ENCODE measurements at places on chromosomes 5 and 9. TPM values are rescaled to one million over a fixed set of nuclear protein-coding genes. Genes with fewer than 3 reads are reported as not detected.

DNA sequence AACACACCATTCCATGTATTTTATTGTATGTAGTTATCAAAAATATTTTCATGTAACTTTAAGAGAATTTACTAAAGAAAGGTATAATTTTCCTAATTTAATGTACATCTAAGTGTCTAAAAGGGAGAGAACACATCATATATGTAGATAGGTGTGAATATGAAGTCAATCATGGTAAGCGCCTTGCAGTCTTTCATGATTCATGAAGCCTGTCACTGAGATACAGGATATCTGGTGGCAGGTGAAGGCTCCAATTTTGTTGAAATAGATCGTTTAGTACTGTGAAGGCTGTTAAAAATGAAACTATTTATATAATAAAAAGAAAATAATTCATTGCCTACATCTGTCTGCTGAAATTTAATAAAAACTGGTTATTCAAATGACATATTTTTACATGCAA is 15.5 kb upstream of the RGMB start:
- no peak for DNase-seq

GRCh38 chr5:177310332-177310731 is 1.4 kb downstream of the MXD3 start:
- DNase-seq: no peak

DNA sequence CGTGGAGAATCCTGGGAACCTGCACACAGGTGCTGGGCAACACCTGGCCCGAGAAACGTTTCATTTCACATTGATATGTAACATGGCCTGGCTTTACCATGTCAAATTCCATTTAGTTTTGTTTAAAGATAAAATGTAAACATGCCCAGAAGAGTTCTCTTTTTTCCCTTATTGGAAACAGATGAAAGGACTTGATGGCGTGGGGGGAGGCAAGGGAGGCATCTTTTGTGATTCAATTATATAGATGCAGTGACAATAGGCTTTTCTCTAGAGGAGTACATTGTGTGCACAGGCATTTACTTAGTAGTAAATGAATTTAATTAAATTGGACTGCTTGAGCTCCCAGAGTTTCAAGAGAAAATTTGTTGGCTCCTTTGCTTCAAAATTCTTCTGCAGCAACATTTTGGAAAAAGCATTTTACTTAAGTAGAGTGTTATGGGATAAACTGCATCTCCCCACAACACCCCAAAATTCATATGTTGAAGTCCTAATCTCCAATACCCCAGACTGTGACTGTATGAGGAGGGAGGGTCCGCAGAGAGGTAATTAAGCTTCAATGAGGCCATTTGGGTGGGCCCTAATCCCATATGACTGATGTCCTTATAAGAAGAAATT is 254.3 kb upstream of the NFIL3 start:
- DNase-seq: no peak

GRCh38 chr5:50786073-50786472 is 119.6 kb downstream of the PARP8 start:
- no peak for DNase-seq

DNA sequence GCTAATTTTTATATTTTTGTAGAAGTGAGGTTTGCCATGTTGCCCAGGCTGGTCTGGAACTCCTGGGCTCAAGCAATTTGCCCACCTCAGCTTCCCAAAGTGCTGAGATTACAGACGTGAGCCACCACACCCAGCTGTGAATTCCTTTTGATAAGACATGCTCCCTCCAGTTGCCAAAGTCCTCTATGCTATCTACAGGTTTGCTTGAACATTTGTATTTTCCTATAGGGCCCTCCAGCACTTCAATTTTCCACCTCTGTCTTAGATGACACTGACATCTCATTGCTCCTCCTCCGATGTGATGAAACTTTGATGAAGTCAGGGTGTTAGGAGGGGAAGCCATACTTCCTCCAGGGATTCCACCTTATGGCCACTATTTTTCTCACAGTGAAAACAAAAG is 25.2 kb upstream of the CTSV start:
- DNase-seq: no peak

GRCh38 chr9:69603656-69604055 is 68.5 kb downstream of the APBA1 start:
- DNase-seq: no peak

CDH18 gene
- not detected for total RNA-seq

CWC27 gene
- total RNA-seq: 22.4 TPM

PCDHGA9 gene
- total RNA-seq: 4.3 TPM

FASTKD3 gene
- 4.7 TPM for total RNA-seq

All from Right ventricle myocardium superior (tissue), 1 donor.